ENCODE measurements at places on chromosomes 16 and 17. TPM values are rescaled to one million over a fixed set of nuclear protein-coding genes. Genes with fewer than 3 reads are reported as not detected.

The PPM1E gene
- not detected for total RNA-seq

The CETP gene
- total RNA-seq, result 1.5 TPM

The SLFN13 gene
- 1.3 TPM for total RNA-seq

The TEX19 gene
- total RNA-seq, result not detected

The ACSM2B gene
- total RNA-seq, result not detected

The NPIPA7 gene
- 2.7 TPM for total RNA-seq

The DNAH2 gene
- total RNA-seq, result under 0.01 TPM

The KRTAP2-2 gene
- not detected for total RNA-seq
